ENCODE measurements at places on chromosomes 7 and 10.

DNA sequence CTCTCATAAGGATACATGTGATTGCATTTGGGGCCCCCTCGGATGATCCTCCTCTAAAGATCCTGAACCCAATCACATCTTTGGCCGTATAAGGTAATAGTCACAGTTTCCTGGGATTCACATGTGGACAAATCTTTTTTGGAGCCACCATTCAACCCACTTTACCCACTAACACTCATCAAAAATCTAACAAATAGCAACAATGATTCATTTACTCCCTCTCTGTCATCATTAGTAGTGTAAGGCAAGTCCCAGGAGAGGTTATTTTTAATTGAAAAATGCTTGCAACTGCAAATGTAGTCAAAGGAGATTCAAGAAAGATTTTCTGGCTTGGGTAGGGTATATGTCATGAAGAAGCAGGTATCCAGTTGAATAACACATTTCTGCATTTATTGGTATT lies 9.9 kb upstream of the SMKR1 start:
- no peak for DNase-seq

- DNase-seq = no peak
Observed at GRCh38 chr7:35004531-35005095, 32.7 kb downstream of the DPY19L1 start.

GRCh38 chr7:64758151-64758550 lies 36.1 kb upstream of the ZNF138 start:
- DNase-seq = no peak

DNA sequence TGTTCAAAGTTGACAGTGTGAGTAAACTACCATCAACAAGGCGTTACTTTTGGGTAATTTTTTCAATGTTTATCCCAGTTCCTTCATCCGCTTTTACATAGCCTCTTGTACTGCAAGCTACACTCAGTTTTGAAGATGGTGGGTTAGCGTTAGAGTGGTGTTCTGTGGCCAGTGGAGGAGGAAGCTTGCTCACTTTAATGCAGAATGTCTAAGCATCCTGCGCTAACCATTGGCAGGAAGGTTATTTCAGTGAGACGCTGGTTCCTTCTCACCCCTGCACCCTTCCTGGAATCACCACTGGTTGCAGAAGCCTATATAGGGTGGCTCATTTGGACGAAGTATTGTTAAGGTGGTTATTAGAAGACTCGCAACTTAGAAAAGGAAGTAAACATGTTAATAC lies 159.1 kb downstream of the CELF2 start:
- DNase-seq = no peak

DNA sequence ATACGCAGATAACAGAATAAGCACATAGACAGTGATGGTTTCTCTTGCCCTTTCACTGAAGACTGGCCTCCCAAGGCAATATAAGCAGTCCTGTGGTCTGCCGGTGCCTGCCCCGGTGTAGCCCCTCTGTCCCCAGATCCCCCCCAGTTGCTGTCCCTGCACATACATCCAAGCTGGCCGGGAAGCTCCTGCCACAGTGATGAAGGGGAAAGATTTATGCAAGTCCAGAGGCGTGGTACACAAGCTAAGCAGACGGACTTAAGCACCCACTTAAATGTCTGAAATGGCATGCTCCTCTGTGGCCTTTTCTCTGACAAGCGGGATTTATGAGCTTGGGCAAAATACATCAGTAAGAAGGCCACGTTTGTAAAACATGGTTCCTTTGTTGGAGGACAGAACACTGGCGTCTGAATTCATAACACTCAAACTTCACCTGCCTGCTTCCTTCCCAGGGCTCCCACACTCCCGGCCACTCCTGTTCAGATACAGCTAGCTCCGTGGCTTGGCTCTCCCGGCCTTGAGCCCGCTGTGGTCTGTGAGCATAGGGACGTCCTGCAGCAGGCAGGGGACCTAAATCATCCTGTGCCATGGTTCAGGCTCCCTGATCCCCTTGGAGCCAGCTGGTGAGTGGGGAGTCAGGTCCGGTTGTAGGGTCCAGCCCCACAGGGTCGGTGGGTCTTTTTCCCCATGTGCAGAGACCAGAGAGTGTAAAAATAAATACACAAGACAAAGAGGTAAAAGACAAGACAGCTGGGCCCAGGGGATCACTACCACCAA lies 61.7 kb upstream of the PPP2R2D start:
- no peak for DNase-seq

GRCh38 chr7:115559877-115560276 lies 470.7 kb downstream of the TFEC start:
- no peak for DNase-seq

- DNase-seq = peak; percentile 84
Observed at GRCh38 chr7:5495581-5496375, 72.1 kb upstream of the TNRC18 start.

- DNase-seq = no peak
Observed at GRCh38 chr7:157089100-157089610, 49.6 kb upstream of the UBE3C start.

GRCh38 chr7:2023877-2024566 lies 208.7 kb downstream of the MAD1L1 start:
- no peak for DNase-seq

DNA sequence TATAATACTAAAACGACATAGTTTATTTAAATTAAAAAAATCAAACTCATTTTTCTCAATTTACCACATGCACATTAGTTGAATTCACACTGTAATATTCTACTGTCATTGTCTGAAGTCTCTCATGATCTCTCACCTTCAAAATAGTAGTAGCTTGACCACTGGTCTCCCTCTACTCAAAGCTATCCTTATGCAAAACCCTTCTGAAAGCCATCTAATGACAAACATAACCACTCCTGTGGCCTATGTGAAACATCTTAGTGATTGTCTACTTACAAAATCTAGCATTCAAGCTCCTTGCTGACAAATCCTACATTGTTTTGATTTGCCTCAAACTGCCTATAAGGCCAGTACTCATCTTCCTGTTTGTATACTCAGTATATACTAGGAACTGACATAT lies 606.0 kb upstream of the GHITM start:
- DNase-seq = no peak

DNA sequence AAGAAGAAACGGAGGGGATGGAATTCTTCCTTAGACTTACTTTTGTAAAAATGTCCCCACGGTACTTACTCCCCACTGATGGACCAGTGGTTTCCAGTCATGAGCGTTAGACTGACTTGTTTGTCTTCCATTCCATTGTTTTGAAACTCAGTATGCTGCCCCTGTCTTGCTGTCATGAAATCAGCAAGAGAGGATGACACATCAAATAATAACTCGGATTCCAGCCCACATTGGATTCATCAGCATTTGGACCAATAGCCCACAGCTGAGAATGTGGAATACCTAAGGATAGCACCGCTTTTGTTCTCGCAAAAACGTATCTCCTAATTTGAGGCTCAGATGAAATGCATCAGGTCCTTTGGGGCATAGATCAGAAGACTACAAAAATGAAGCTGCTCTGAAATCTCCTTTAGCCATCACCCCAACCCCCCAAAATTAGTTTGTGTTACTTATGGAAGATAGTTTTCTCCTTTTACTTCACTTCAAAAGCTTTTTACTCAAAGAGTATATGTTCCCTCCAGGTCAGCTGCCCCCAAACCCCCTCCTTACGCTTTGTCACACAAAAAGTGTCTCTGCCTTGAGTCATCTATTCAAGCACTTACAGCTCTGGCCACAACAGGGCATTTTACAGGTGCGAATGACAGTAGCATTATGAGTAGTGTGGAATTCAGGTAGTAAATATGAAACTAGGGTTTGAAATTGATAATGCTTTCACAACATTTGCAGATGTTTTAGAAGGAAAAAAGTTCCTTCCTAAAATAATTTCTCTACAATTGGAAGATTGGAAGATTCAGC lies 158.7 kb upstream of the LANCL2 start:
- DNase-seq = no peak

- DNase-seq = no peak
Observed at GRCh38 chr7:70919481-70920073, 212.4 kb upstream of the GALNT17 start.

- no peak for DNase-seq
Observed at GRCh38 chr7:156768698-156769472, 124.1 kb downstream of the LMBR1 start.

DNA sequence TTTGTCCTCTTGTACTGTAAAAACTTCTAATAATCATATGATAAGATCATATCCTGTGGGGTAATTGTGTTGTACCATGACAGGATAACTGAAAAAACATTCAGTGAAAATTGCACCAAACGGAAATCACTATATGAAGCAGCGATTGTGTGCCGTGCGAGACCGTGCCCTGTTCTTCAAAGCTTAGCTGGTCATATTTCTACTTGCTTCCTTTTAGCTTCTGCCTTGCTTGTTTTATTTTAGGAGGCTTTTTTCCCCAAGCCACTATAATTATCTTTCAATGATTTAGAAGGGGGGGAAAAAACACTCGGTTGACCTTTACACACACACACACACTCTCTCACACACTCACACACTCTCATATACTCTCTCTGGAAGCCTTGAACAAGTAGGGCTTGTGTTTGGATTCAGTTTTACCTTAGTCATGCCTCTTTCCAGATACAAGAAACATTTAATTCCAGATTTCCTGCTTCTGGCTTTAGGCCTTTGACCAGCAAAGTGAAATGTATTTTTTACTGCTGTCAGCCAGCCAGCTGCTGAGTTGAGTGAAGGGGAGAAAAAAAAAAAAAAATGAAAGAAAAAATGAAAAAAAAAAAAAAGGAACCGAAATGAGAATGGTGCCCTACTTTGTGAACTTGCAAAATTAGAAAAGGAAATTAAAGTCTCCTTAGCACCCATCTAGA lies 181.4 kb downstream of the ARID5B start:
- no peak for DNase-seq

DNA sequence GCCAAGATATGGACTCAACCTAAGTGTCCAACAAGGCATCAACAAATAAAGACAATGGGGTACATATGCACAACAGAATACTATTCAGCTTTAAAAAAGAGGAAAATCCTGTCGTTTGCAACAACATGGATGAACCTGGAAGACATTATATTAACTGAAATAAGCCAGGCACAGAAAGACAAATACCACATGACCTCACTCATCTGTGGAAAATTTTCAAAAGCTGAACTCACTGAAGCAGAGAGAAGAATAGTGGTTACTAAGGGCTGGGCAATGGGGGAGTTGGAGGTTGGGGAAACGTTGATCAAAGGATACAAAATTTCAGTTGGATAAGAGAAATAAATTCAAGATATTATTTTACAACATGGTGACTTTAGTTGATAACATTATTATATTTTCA lies 221.4 kb upstream of the PITRM1 start:
- DNase-seq = no peak

DNA sequence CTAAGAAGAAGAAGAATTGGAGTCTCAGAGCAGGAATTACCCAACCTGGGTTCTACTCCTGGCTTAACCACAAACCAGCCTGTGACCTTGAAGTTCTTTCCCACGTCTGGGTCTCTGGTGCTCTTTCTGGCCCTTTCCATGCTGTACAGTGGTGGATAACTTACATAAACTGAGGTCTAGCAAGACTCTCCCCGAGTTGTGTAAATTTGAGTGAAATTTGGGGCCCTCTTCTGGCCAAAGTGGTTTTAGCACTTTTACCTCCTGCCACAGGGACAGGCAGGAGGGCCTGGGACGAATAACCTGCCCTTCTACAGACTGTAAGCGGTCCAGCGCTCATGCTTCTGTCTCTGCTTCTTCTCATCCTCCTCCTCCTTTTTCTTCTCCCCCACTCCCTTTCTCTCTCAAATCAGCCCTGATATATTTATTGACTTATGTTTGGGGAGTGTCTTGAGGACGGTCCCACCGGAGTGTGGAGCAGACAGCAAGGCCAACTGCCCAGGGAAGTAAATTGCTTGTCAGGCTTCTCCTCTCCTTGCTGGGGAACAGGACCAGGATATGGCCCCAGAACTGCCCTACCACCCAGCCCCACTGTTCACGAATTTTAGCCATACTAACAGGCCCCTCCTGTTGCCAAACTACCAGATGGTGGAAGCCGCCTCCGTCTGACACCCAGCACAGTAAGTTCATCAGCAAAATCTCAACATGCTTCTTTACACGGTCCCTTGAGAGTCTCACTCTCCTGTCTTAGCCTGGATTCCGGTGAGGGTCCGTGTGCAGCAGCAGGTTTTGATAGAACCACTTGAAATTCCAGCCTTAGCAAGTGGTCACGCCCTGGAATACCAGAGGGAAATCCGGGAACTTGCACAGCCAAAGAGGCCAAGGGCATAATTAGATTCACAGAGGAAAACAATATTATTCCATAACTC lies 4.0 kb upstream of the SH3PXD2A start:
- peak; percentile 66 for DNase-seq

GRCh38 chr7:103637094-103637493 lies 191.1 kb upstream of the SLC26A5 start:
- DNase-seq = no peak

- DNase-seq = no peak
Observed at GRCh38 chr10:101607124-101607523, 19.0 kb downstream of the DPCD start.

- DNase-seq = no peak
Observed at GRCh38 chr7:158602905-158603772, 15.5 kb upstream of the PTPRN2 start.

Measured in hippocampal formation (tissue), 2 donors.